HTR-8/SVneo (cell line): ENCODE measurements at places on chromosomes 4 and X.

DNA sequence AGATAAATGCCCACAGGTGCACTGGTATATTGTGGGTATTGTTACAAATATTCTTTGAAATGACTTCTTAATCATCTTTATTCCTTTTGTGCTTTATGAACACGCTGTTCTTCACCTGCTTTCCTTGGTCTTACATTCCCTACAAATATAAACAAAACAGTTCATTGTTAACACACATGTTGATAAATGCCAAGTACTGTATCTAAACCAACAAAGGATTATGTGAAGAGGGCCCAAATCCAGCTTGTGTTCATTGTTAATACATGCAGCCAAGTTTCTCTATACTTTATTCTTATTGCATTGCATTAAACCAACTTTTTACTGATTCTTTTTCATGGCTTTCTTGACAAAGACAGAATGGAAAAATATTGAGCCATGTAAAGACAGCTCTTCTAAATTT, 42.8 kb downstream of the AREG start:
- no peak for DNase-seq

GRCh38 chr4:36224972-36225903, 19.1 kb downstream of the ARAP2 start:
- no peak for DNase-seq

- DNase-seq = peak; percentile 52
Measured at GRCh38 chr4:88592600-88593448, 544 bp downstream of the HERC3 start.

DNA sequence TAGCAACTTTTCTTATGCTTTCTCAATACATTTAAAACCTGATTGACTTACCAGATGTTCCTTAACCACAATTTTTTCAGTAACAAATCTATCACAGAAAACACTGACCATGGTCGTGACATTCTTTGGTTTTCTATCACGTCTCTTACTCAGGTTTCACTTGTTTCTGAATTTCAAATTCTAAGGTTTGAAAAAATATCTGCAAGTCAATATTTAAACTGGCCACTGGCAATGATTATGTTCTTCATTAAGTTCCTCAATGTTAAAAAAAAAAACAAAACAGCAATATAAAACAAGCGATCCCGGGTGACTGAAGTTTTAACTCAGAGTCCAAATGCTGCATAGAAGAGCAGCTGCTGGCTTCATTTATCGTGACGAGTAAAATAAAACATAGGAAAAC, 128.9 kb downstream of the RBM47 start:
- DNase-seq = no peak

- no peak for DNase-seq
Measured at GRCh38 chr4:79651456-79651855, 243.4 kb upstream of the GK2 start.
